ENCODE measurements at places on chromosomes 5 and 9.

DNA sequence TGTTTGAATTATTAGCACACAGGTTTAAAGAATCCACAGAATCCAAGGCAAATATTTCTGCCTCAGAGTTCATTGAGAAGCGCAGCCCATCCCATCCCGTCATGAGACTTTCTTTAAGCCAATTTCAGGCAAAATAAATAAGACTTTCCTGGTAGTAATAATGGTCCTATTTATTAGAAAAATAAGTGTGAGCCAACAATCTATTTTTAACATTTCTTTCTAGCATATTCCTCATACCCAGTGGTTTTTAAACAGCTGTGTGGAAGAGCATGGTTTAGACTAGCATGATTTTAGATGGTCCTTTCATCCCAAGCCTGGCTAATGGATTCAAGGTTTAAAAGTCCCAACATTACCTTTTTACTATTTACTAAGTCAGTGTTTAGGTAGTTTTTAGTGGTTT lies 125.8 kb downstream of the SCAMP1 start:
- no peak for DNase-seq

GRCh38 chr5:75523275-75523674 lies 11.6 kb downstream of the POLK start:
- DNase-seq: no peak

- DNase-seq: no peak
Observed at GRCh38 chr5:157167214-157167621, 1.2 kb upstream of the GARIN3 start.

- no peak for DNase-seq
Observed at GRCh38 chr9:15155323-15155722, 151.7 kb downstream of the TTC39B start.

GRCh38 chr9:8718121-8718725 lies 918.6 kb upstream of the DMAC1 start:
- no peak for DNase-seq

DNA sequence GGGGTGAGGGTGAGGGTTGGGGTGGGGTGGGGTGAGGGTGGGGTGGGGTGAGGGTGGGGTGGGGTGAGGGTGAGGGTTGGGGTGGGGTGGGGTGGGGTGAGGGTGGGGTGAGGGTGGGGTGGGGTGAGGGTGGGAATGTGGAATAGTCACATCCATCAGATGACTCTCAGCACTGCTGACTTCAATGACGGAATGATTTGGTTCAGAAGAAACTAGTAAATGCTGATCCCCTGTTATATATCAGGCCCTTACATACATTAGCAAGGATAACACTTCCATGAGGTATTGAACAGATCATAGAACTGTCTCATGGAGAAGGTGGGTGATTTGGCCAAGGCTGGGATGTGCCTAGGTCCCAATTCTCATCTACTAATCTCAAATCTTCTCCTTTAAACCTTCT lies 24.5 kb upstream of the C5orf47 start:
- DNase-seq: no peak

- no peak for DNase-seq
Observed at GRCh38 chr9:14618836-14619420, 74.3 kb downstream of the ZDHHC21 start.

DNA sequence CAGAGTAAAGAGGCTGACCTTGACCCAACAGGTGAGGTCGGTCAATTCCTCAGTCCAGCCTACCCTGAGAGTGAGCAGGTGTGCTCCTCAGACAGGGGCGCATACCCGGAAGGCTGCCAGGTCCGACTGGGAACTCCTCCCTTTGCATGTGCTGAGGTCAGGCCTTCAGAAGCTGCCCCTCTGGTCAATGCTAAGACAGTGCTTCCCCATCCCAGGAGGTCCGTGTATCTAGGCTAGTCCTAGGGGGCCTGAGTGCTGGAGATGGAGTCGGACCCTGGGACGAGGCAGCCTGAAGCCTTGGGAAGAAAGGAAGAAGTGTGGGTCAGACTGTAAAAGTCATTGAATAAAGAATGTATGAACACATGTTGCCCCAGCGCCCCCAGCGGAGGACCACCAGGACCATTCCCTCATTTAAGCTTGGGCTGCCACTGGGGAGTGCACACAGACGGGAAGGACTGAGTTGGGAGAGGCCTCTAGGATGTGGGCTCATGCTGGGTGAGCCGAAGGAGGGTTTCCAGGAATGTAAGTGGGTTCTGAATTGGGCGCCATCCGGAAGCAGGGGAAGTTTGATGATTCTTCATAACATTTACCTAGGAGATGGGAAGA lies 41.0 kb upstream of the GFPT2 start:
- no peak for DNase-seq

- no peak for DNase-seq
Observed at GRCh38 chr9:38195737-38196161, 126.7 kb upstream of the SHB start.

DNA sequence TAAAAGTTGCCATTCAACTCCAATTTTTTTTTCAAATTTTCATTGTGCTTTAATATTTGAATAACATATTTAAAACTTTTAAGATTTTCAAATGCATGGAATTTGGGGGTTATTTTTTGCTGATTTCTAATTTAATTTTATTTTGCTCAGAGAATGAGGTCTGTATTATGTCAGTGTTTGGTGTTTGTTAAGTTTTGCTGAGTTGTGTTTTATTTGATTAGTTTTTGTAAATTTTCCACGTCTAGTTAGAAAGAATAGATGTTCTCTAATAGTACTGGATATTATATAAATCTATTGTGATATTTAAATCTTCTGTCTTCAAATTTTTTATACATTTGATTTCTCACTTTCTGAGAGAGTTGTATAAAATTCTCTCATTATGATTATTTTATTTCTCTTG lies 145.9 kb downstream of the MACIR start:
- no peak for DNase-seq

DNA sequence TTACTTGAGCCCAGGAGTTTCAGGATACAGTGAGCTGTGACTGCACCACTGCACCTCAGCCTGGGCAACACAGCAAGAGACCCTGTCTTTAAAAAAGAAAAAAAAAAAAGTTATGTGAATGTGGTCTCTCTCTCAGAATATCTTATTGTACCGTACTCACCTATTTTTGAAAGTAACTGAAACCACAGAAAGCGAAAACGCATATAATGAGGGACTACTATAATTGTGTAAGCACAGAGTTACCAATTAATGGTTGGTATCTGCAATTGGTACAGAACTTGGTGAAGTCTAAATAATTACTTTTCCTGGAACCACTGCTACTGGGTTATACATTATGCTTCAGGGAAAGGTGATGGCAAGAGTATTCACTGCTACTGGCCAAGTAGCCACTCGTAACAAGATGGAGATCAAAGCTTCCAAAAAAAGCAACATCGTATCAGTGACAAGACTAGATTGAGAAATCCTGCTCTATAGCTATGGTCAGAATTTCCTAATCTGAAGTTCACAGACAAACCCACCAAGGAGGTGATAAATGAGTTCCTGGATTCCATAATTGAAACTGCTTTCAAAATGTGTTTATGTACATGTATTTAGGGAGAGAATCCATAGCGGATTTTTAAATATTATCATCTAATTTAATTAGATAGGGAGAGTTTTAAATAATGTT lies 82.7 kb downstream of the NR6A1 start:
- DNase-seq: no peak

- DNase-seq: no peak
Observed at GRCh38 chr9:97307091-97307490, 368 bp upstream of the CCDC180 start.

DNA sequence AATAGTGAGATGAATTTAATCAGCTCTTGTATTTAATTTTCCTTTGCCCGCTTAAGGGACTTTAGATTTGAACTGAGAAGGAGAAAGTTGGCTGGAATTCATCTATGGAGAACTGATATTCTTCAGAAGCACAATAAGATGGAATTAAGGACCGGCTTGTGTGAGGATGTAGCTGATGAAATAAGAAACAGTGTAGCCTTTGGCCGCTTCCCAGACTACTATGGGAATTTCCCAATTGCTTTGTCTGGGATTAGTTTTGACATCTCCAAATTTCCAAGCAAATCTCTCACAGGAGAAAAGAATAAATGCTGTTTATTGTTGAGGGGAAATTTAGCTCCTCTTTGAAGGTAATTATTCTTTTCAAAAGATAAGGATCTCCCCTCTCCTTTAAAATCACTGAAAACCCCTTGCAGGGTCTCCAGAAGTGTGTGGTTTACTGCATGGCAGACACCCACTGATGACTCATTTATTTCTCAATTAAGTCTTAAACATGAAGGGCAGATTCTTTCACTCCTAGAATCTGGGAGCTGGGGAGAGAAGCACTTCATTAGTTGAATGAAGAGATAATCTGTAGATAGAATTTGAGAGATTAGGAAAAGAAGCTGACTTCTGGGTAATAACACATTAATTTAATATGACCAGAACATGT lies 606.5 kb upstream of the ADAMTS16 start:
- no peak for DNase-seq

DNA sequence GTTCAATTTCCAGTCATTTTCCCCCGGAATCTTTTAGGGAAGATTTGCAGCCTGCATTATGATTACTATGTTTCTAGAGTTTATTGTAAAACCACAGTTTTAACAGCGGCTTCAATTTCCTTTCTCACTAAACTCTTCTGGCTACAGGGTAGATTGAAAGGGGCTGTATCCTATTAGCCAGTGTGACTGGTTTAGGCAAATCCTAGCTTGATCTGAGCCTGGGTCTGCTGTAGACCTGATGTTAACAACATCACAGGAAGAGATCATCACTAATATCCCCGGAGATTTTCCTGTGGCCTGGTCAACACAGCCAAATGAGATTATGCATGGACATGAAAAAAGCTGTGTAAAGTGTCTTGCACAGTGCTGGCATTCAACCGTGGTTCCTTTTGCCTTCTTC lies 33.4 kb downstream of the STOM start:
- DNase-seq: no peak

- no peak for DNase-seq
Observed at GRCh38 chr5:59099270-59099994, 516.6 kb downstream of the RAB3C start.

GRCh38 chr5:55003432-55004065 lies 18.2 kb upstream of the ESM1 start:
- no peak for DNase-seq

DNA sequence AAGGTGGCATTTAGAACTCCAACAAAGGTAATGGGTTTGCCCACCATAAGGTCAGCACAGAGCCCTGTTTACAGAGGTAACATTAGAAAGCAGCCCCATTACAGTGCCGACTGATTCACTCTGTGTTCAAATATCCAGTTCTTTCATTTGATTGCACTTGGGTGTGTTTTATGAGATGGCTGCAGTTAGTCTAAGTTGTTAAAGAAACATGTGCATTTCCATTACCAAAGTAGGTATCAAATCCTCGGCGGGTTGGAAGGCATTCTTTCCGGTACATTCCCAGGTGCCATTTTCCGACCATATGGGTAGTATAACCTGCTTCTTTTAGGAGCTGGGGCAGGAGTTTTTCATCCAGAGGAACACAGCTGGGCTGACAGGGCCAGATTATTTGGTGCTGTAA lies 16.3 kb downstream of the ARSB start:
- no peak for DNase-seq

GRCh38 chr9:137303151-137303892 lies 1.3 kb upstream of the NRARP start:
- DNase-seq: no peak

GRCh38 chr5:108054349-108054748 lies 327.5 kb downstream of the FBXL17 start:
- DNase-seq: no peak

DNA sequence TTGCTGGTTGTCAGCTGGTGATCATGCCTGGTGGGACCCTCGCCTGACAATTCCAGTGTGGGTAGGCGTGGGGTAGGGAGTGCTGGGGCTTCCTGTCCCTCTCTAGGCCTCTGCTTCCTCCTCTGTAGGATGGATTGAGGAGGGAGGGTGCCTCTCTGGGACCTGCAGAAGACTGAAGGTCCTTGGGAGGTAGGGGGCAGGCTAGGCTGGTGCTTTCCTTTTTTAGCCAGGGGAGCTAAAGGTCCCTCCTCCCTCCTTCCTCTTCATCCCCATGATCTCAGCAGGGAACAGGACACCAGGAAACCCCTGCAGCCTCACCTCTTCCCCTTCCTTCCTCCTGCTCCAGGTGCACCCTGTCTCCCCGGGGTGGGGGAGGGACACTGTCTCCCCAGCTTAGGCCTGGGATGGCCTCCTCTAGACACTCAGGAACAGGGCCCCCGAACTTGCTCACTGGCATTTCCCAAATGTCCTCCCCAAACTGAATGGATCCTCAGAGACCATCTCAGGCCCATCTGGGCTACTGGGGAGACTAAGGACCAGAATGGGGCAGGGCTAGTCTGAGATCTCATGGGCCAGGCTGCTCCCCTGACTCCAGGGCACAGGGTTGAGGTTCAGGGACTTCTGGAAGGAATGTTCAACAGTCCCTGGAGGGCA lies 8.4 kb downstream of the SH2D3C start:
- DNase-seq: no peak

GRCh38 chr5:137834498-137835049 lies 33.1 kb upstream of the MYOT start:
- no peak for DNase-seq

- no peak for DNase-seq
Observed at GRCh38 chr9:87267251-87268070, 230.2 kb upstream of the DAPK1 start.

- no peak for DNase-seq
Observed at GRCh38 chr5:165425594-165425993, 1920.2 kb downstream of the MAT2B start.

GRCh38 chr9:135068776-135069415 lies 18.6 kb upstream of the OLFM1 start:
- no peak for DNase-seq

DNA sequence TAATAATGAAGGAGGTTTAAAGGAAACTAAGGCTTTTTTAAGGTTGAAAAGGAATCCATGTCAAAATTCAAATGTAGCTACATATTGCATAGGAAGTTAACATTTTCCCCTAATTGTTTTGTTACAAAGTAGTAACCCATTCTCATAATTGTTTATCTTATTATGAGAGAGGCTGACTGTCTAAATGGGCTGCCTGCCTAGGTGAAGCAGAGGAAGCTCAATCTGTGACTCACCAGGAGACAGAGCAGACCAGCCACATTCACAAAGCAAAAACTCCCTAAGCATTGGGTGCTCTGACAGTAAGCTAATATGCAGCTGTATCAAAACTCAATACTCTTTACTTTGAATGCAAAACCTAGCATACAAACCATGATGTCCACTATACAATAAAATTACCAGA lies 208.5 kb downstream of the ROR2 start:
- no peak for DNase-seq

DNA sequence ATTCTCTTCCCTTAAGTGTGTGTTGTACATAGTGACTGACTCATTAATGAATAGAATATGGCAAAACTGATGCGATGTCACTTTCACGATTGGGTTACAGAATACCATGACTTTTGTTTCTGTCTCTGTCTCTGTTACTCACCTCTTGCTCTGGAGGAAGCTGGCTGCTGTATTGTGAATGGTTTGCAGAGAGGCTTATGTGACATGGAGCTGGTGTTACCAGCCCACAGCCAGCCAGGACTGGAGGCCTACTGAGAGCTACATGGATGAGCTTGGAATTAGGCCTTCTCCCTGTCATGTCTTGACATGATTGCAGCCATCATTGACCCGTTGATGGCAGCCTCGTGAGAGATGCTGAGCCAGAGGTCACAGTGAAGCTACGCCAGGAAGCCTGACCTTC lies 161.9 kb downstream of the TAF11L14 start:
- no peak for DNase-seq

GRCh38 chr5:19928562-19929421 lies 59.2 kb downstream of the CDH18 start:
- no peak for DNase-seq

Data from NCI-H1436 treated with DMSO at 0.1 percent for 48 hours (cell line).